ENCODE measurements at places on chromosomes 7 and 10.

- no peak for DNase-seq
Measured at GRCh38 chr10:95565336-95565735, 4.2 kb upstream of the SORBS1 start.

DNA sequence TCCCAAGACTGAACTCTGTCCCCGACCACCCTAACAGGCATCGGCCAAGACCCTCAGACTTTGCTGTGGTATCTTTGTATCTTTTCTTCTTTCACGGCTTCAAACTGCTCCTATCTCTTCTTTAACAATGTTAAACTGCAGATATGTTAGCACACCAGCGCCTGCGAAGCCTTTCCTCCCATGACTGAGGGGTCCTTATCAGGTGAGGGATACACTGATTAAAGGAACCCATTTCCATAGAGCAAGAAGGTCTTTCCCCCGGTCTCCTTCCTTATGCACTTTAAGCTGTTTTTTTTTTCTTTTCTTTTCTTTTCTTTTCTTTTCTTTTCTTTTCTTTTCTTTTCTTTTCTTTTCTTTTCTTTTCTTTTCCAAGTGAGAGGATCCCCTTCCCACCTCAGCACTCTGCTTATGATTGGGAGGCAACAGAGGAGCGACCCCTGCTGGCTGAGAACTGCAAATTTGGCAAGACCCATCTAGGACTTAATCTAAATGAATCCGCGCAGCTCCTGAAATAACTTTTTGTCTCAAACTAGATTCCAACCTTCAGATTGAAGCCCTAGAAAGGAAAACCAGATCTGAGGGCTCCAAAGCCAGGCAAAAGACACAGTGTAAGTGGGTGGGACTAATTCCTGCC, 109.9 kb downstream of the ITGB8 start:
- DNase-seq, result no peak

DNA sequence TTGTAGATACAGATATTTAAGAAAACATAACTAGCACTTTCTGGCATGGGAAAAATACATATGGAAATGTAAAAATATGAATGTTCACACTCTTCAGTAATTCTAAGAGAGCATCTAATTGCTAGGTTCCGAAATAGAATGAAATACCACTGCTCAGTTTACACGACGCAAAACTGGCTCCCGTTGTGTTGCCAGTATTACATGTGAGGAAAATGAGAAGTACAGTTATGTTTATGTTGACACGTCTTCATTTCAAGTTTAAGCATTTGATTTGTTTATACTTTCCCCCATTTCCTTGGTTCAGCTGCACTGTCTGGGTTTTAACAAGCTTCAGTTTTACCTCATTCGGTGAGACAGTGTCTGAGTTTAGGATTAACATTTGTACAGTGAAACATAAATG, 275.8 kb upstream of the SEMA3D start:
- no peak for DNase-seq

- no peak for DNase-seq
Measured at GRCh38 chr10:132224343-132225072, 37.8 kb downstream of the DPYSL4 start.

GRCh38 chr7:5752663-5753062, 28.8 kb downstream of the RNF216 start:
- no peak for DNase-seq

GRCh38 chr7:113370910-113371309, 252.6 kb upstream of the SMIM30 start:
- no peak for DNase-seq

DNA sequence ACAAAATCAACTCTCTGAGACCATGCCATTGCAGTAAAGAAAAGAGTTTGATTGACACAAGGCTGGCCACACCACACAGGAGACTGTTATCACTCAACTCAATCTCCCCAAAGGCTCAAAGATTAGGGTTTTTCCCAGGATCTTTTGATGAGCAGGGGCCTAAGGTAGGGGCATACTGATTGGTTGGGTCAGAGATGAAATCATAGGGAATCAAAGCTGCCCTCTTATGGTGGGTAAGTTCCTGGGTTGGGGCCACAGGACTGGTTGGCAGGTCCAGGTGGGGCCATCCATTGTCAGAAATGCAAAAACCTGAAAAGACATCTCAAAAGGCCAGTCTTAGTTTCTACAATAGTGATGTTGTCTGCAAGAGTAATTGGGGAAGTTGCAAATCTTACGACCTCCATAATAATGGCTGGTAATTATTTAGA, 91.6 kb downstream of the AKR1D1 start:
- no peak for DNase-seq

- no peak for DNase-seq
Measured at GRCh38 chr10:81019029-81019890, 481.6 kb downstream of the SH2D4B start.

- DNase-seq, result no peak
Measured at GRCh38 chr10:20698837-20699236, 198.3 kb downstream of the NEBL start.

DNA sequence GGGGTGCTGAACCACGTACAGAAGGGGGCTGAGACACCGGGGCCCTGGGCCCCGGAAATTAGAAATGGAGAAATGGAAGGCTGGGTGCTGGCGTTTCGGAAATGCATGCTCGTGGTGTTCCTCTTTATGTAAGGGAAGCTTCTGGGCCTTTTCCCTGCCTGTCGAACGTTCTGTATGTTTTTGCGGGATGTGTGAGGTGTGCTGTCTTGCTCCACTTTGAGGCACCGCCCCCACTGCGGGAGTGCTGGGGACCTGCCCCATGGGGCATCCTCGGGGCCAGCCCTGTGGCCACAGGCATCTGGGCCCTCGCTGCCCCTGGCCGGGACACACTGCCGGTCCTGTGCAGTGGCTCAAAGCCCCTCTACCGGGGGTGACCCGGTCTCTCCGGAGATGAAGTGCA, 1.7 kb upstream of the VENTX start:
- no peak for DNase-seq

DNA sequence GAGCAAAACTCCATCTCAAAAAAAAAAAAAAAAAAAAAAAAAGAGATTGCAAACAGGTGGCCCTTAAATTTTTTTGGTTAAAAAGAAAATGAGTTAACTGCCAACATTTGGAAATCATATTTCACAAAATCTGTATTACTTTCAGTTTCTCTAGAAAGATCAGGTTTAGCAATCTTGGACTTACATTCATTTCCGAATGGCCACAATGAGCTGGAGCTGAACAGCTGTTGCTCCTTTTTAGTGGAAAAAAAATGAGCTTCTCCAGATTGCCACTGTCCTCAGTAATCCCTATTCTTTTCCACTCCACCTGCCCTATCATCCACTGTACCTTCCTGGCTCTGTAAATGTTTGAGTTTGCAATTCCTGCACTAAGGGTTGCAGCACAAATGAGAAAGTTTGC, 43.6 kb downstream of the RAB11FIP2 start:
- DNase-seq, result no peak

GRCh38 chr7:131911112-131911511, 354.7 kb upstream of the PODXL start:
- no peak for DNase-seq

DNA sequence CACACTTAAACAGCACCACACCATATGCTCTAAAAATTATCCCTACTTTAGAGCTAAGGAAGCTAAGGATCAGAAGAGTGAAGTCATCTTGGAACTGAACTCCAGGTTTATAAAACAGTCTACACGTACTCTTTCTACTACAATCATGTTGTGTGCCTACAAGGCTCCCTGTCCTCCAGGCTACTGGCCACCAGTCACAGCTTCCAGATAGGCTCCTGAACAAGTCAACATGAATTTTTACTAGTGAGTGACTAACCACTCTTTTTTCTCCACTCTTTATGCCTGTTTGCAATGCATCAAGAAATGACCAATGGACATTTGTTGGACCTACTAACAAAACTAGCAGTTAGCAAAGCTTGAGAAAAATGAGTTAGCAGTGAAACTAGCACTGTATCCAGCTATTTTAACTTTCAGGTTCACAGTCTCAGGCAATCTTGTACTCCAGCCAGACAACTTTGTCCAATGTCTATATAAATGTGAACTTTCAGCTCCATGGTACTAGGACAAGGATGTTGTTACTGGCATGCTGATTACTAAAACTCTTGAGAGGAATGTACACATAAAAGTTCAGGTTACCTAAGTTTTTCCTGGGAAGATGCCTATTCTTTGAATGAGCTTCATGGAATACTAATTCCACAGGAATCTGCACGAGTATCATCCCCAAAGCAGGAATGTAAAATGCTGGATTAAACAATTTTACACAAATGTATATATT, 180.0 kb downstream of the BTAF1 start:
- no peak for DNase-seq

- DNase-seq, result no peak
Measured at GRCh38 chr7:41763626-41764025, 60.7 kb upstream of the INHBA start.

DNA sequence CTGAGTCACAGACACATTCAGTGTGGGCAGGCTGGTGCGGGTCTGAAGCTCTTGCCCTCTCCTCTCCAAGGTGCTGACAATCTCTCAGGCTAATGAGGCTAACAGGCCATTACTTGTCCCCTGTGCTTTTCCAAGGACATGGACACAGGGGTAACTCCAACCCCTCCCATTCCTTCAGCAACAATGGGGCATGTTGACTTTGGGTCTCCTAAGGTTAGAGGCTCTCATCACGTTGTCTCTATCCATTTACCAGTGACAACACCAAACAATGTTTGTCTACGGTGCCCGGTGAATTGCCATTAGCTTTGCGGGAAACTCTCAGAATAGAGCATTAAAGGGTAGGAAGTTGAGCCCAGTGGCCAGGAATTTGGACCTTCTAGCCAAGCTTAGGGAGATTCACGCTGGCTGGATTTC, 101.6 kb upstream of the TNS3 start:
- no peak for DNase-seq

- no peak for DNase-seq
Measured at GRCh38 chr7:3561932-3562331, 260.9 kb downstream of the SDK1 start.

DNA sequence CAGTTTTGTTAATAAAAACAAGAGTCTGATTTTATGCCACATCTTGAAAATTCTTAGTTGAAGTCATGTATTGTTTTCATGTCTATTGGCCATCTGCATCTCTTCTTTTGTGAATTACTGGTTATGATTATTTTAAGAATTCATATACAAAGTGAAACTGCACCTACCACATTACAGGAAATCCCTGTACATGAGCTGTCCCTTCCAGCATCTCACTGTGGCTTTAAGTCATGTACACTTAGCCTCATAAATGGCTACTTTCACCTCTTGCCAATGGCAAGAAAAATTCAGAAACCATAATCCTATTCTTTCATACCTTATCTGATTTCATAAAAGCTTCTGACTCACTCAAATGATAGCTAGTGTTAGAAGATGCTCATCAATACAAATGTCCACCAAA, 48.6 kb downstream of the CRTAC1 start:
- DNase-seq, result no peak

DNA sequence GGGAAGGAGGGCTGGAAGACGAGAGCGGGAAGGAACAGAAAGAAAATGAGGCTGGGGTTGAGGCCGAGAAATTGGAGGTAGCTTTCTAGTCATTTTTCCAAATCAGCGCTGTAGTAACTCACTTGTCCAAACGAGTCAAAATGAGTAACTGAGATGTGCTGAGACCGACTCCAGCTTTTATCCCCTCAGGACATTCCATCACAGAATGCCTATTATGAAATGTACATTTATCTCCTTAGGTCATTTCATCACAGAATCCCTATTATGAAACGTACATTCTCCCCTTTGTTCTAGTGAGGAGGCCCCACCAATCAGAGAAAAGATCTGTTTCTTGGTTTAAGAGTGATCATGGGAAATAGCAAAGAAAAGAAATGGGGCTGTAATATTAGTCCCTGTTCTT, 55.7 kb upstream of the AMPH start:
- DNase-seq, result no peak

- no peak for DNase-seq
Measured at GRCh38 chr10:93614101-93614825, 1.9 kb downstream of the PDE6C start.

DNA sequence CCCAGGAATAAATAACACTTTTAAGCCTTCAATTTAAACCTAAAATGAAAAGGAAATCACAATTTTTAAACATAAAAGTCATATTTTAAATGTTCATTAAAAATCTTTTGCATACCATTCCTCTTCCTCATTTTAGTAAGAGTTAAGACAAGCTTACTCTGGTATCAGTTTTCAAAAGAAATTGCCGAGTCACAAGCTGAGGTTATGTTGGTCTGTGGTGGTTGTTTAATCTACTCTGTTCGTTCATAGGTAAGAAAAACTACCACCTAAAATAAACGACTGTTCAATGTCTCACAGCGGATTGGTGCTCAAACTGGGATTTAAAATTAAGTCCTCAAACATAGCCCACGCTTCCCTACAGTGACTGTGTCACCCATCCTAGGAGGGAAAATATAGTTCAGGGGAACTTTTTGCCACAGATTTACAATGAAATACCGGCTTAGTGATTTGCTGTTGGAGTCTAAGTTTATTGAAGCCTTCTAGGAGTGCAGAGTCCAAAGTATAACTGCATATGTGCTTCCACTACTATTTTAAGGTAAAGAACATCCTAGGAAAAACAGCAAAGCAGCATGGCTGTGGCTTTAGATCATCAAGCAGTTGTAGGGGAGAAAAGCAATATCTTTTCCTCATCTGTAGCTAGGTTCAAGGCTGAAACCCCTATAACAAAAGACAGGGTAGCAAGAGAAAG, 61.1 kb downstream of the GNAT3 start:
- DNase-seq, result no peak

DNA sequence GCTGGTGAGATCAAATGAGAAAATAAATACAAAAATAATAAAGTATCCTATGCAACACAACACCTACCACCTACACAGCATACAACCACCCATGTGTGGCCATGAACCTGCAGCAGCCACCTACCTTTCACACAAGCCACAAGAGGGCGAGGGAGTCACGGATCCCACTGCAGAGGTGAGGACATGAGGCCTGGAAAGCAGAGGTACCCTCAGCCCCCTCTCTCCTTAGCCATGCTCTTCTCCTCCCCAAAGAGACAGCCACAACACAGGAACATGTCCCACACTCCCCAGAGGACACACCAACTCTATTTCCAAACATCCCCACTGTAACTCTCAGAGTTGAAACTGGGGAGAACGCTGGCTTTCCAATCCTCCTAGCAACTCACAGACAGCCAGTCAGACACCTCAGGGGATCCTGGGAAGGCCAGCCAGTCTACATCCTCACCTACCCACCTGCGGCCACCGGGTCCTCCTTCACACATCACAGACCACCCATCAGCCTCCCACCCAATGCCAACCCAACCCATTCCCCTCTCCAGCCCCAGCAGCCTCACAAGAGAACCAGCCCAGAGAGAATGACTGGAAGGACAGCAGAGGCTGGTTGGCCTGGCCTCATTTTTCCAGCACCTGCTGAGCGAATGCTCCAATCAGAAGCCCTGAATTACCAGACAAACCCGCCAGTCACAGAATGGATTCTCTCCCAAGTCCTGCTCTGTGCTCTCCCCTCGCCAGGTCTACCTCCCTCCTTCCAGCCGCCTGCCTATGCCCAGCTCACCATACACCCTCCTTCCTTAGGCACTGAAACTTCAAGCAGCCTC, 18.4 kb downstream of the DLG5 start:
- DNase-seq, result no peak
